ENCODE measurements at places on chromosomes 3 and 15.

DNA sequence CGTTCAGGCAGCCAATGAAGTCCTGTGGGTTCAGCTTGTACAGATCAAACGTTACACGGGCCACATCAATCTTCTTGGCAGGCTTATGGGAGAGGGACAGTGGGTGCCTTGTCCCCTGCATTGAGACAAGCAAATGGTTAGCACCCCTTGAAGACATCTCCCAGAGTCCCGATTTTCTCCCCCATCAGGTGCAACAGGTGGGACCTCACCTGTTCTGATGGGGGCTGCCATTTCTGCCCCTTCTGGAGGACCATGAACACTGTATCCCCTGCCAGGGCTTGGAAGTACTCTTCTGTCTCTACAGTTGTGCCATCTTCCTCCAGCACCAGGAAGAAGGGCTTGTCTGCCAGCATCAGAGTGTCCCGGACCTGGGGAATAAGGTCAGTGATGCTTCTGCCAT is 10.1 kb downstream of the CIDEC start:
- DNase-seq: no peak

DNA sequence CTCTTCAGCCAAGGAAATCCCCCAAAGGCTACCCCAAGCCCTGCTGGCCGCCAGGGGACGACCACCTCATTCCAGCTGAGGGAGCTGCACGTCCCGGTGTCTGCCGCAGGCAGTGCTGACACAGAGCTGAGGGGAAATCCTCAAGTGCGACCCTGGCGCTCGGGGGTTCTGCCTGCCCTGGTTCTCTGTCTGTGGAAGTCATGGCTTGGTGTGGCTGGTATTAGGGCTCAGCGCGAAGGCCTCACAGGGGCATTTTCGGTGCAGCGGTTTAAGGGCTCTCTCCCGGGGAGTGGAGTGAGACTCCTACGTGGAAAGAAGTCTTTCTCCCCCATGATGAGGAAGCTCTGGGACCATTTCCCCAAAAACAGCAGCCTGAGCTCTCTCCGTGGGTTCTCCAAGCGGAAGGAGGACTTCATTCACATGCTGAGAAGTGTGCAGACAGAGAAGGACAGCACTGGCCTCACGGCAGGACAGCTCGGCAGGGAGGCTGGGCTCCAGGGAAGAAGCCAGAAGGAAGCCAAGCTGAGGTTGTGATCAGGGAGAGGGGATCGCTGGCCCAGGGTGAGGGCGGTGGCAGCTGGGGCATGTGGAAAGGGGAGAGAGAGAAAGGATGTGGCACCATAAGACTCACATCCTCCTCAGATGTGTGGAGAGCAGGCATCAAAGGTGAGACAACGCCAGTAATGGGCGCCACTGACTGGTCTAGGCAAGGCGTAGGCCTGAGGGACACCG is 48.6 kb downstream of the KLF15 start:
- no peak for DNase-seq

DNA sequence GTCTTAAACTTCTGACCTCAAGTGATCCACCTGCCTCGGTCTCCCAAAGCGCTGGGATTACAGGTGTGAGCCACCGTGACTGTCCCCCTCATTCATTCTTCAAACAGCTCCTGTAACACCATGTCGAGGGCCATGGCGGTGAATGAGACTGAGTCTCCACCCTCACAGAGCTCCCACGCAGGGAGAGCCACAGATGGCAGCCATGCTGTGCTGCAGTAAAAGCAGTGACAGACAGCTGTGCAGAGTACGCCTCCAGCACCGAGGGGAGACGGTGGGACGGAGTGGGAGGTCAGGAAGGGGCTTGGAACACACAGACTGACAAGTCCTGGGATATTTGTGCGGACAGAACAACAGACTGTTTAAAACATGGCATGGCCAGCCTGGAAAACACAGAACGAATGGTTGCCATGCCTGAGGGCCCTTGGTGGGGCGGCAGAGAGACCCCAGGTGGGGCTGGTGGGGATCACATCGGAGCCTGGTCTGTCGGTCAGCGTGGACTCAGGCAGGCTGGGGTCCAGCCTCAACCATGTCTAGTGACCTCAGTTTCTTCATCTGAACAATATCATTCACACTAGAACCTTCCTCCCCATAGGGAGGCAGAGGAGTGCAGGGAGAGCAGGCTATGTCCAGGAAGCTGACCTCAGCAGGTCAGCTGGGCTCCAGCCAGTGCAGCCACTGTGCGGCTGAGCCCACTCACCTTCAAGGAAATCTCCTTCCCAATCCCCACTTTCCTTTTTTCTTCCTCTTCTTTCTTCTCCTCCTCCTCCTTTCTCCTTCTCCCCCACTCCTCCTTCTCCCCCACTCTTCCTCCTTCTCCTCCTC is 20.6 kb upstream of the LCTL start:
- no peak for DNase-seq

GRCh38 chr3:106908181-106908938 is 468.9 kb upstream of the CCDC54 start:
- DNase-seq: no peak

DNA sequence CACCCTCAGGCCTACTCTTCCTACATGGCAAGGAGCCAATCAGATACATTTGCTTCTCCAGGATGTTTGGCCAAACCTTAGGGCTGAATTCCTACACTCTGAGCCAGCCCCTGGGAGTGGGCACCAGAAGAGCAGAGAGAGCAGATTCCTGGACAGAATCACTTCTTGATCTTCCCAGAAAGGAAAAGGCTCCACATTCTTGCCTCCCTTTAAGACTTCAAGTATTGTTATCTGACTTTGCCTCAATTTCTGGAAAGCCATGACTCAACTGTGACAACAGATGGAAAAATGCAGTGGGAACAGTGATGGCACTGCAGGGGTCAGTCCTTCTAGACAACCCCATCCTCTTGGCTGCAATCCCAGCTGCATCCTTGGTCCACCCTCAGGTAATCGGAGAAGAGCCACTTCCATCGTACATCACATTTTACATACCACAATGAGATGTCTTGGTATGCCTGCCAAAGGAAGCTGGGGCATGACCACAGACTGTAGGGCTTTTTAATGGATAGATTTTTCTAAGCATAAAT is 21.0 kb downstream of the SLCO2A1 start:
- no peak for DNase-seq

All from NCI-H187 (cell line).